ENCODE measurements at places on chromosomes 4 and X.

- peak; percentile 26 for DNase-seq
These were observed 4.8 kb upstream of the CXCL13 start for GRCh38 chr4:77600521-77601451.

DNA sequence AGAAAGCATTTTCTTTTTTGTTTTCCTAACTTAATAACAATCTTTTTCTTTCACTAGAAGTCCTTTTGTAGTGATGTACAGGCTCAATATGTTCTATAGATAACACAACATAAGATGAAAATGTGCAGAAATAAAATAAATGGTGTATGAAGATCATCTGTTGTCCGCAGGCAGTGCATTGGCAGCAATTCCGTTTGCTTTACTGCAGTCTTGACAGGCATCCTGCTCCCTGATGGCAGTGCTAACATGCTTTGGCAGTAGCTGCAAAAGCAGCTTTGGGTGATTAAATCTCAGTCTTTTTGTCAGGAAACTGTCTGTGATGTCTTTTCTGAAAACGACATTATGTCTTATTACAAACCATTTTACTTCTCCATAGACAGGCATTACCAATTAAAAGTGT, 131.4 kb downstream of the TRAM1L1 start:
- DNase-seq: no peak

- DNase-seq: no peak
These were observed 7.1 kb upstream of the ADH1C start for GRCh38 chr4:99359480-99360204.

GRCh38 chr4:139221687-139222086, 44.7 kb upstream of the ELF2 start:
- no peak for DNase-seq

- DNase-seq: no peak
These were observed 174.4 kb upstream of the RADX start for GRCh38 chrX:106437407-106437806.

GRCh38 chrX:56763556-56764152, 34.6 kb downstream of the NBDY start:
- DNase-seq: no peak
